ENCODE measurements at places on chromosomes 1 and 21. TPM values are rescaled to one million over a fixed set of nuclear protein-coding genes. Genes with fewer than 3 reads are reported as not detected.

Gene AKNAD1
- not detected for total RNA-seq

- DNase-seq = peak; percentile 97
- H3K4me1 ChIP-seq = peaks cover 30% of the 10 kb centered on the region
- peaks cover 13% of the 10 kb centered on the region for H3K27me3 ChIP-seq
- H3K4me3 ChIP-seq = no peak overlapping the region
- H3K27ac ChIP-seq = no peak overlapping the region
- H3K36me3 ChIP-seq = no peaks in the 10 kb centered on the region
These were observed 26.4 kb downstream of the FOXO6 start for GRCh38 chr1:41387667-41388091.

DNA sequence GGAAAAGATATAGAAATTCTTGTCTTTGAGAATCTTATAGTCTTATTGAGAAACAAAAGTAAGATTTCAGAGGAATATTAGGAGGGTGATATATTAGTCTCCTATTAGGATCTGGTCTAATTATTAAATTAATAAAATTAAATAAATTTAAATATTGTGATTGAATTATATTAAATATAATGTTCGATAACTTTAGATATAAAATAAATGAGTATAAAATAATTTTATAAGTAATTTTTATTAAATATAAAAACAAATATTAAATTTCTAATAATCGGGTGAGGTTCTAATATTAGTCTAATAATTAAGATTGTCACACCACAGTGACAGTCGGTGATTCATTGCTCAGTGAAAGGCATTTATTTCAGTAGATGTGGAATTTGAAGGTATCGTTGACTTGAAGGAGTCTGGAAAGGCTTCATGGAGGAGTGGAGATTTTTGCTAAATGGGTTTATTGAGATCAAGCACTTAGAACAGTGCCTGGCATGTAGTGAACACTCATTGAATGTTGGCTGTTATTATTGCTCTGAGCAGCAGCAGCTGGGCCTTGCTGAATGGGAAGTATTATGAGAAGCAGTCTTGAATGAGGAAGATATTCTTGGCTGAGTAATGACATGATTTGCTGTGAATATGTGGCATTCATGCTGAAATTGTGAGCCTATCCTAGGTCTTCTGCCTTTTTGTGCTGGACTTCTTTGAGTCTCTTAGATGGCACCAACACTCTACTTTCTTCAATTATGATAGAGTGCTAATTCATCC lies 74.6 kb downstream of the USP25 start:
- H3K27me3 ChIP-seq = no peaks in the 10 kb centered on the region
- no peak for DNase-seq
- peaks cover 6% of the 10 kb centered on the region for H3K4me1 ChIP-seq
- no peak overlapping the region for H3K27ac ChIP-seq

- H3K4me1 ChIP-seq = no peaks in the 10 kb centered on the region
- H3K27me3 ChIP-seq = peaks cover 3% of the 10 kb centered on the region
- no peak overlapping the region for H3K4me3 ChIP-seq
- no peaks in the 10 kb centered on the region for H3K36me3 ChIP-seq
- DNase-seq = no peak
These were observed 347.1 kb downstream of the AJAP1 start for GRCh38 chr1:5001466-5001865.

Gene NEK2
- total RNA-seq = 0.61 TPM

Gene DRAXIN
- total RNA-seq = 0.31 TPM

Gene PLD5
- 0.43 TPM for total RNA-seq

Gene TMOD4
- total RNA-seq = not detected

DNA sequence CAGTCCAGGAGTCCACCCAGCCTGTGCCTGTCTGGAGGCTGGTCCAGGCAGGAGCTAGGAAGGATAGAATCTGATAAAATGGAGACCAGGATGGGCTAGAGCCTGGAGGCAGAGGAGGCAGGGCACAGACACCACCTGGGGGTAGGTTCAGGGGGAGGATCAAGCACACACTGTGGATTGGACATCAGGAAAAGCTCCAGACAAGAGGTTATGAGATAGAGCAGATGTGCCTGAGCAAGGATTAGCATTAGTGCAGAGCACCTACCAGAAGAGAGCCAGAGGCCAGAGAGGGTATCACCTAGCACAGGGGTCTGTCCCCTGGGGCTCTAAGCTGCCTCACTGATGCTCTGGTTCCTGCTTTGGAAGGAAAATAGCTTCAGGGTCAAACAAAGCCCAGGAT lies 216.7 kb upstream of the ZC3H12A start:
- DNase-seq = no peak
- no peaks in the 10 kb centered on the region for H3K36me3 ChIP-seq
- H3K27me3 ChIP-seq = peaks cover 2% of the 10 kb centered on the region
- no peaks in the 10 kb centered on the region for H3K4me1 ChIP-seq
- H3K27ac ChIP-seq = no peak overlapping the region
- no peak overlapping the region for H3K4me3 ChIP-seq

DNA sequence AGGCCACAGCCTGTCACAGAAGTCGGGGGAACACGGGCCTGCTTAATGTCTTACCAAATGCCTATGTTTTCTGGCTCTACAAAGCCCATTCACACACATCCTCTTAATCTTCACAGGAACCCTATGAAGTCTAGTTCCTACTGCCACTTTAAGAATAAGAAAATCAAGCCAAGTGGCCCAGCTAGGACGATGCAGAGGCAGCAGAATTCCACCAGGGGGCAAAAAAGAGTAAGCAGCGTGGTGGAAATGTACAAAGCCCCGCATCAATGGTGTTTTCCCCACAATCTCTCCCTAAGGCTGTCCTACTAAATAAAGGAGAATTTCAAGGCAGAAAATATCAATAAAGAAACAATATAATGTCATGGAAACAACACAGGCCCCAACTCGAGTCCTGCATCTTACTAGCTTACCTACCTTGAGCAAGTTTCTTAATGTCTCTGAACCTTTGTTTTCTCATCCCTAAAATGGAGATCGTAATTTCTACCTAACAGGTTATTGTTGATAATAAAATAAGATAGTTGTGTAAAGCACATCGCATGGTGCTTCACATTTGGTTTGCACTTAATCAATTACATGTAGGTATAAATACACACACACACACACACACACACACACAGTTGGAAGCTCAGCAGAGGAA lies 21.4 kb downstream of the SEC16B start:
- no peak overlapping the region for H3K4me3 ChIP-seq
- H3K27me3 ChIP-seq = no peaks in the 10 kb centered on the region
- peak; percentile 86 for DNase-seq
- H3K27ac ChIP-seq = no peak overlapping the region

DNA sequence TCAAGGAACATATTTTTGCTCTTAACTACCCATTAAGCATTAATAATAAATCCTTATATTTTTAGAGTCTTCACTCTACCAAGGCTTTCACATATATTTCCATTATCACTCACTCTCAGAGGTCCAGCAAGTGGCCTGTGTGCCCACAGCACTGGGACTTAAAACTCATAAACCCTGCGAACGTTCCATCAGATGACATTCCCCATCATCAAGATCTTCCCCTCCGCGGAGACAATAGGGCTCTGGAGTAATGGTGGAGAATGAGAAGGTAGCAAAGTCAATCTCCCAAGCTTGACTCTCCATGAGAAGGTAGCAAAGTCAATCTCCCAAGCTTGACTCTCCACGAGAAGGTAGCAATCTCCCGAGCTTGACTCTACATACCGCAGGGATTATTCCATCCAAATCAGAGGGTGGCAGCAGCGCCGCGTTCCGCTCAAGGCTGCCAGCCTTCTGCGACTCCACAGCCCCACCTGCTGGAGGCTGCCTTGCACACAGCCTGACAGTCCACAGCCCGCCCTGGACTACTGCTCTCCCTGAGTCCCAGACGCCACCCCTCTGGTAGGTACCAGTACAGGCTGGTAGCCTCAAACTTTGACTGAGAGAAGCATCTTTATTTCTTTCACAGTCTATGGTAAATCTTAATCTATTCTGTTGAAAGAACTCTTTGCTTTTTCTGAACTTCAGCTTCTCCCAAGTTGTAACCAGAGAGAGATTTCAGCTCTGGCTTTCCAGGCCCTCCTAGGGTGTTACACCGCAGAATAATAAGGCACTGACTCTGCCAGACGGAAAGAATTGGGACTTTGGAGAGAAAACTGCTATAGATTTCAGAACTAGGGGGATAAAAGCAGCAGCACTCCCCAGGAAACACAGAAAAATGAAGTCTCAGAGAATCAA lies 26.4 kb upstream of the CTTNBP2NL start:
- peak; percentile 83 for DNase-seq
- H3K27ac ChIP-seq = no peak overlapping the region
- H3K36me3 ChIP-seq = no peaks in the 10 kb centered on the region
- H3K4me1 ChIP-seq = no peaks in the 10 kb centered on the region
- no peaks in the 10 kb centered on the region for H3K27me3 ChIP-seq

- H3K27me3 ChIP-seq = no peaks in the 10 kb centered on the region
- no peak for DNase-seq
- H3K4me1 ChIP-seq = peaks cover 4% of the 10 kb centered on the region
- H3K36me3 ChIP-seq = no peaks in the 10 kb centered on the region
- no peak overlapping the region for H3K4me3 ChIP-seq
- H3K27ac ChIP-seq = no peak overlapping the region
These were observed 38.0 kb downstream of the NUAK2 start for GRCh38 chr1:205283270-205284147.

GRCh38 chr1:58620926-58621325 lies 43.9 kb upstream of the TACSTD2 start:
- no peak for DNase-seq
- H3K36me3 ChIP-seq = no peaks in the 10 kb centered on the region
- peaks cover 11% of the 10 kb centered on the region for H3K4me1 ChIP-seq
- no peak overlapping the region for H3K4me3 ChIP-seq

DNA sequence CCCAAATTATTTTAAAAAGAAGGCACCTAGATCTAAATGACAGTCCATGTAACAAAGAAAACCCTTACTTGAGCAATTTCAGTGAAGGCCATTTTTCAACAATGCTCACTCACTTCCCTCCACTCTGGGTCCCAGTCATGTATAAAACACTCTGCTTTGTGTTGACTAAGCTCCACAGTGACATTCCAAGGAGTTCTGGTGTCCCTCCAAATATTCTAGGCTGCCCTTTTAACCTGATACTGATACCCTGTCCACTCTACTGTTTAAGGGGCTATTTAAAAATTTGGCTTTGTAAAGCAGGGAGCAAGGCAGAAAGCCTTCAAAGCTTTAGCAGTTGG lies 73.6 kb downstream of the GNG12 start:
- H3K4me3 ChIP-seq = no peak overlapping the region
- H3K27ac ChIP-seq = no peak overlapping the region
- no peaks in the 10 kb centered on the region for H3K4me1 ChIP-seq
- DNase-seq = no peak

DNA sequence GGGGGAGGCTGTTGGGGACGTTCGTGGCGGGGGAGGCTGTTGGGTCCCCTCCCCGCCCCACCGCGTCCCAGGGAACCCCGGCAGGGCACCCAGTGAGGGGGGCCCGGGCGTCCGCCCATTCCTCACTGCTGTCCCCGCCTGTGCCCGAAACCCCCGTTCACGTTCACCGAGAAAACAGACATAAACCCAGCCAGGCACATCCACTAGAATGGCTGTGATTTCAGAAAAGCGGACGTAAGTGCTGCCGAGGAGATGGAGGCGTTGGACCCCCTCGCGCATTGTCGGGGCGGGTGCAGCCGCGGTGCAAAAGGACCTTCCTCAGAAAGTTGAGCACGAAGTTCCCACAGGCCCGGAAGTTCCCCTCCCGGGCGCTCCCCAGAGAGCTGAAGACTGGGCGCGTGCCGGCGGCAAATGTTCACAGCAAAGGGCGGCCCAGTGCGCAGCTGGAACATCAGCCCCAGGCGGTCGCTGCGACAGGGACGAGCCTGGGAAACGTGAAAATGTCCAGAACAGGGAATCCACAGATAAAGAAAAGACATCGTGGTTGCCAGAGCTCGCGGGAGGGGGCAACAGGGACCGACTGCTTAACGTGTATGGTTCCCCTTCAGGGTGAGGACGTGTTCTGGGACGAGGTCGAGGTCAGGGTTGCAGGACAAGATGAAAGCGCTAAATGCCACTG lies 18.5 kb upstream of the SAMD11 start:
- H3K27ac ChIP-seq = no peak overlapping the region
- H3K36me3 ChIP-seq = no peaks in the 10 kb centered on the region
- no peak overlapping the region for H3K4me3 ChIP-seq
- H3K4me1 ChIP-seq = no peaks in the 10 kb centered on the region

Gene LCE1E
- not detected for total RNA-seq

Gene SPRR2F
- not detected for total RNA-seq

Gene FAM78B
- 1.4 TPM for total RNA-seq

Gene SH3BGRL3
- total RNA-seq = 17.2 TPM

Gene OR2T11
- total RNA-seq = not detected

Gene C1orf115
- total RNA-seq = 19.0 TPM

Gene GCSAML
- 0.40 TPM for total RNA-seq

- no peaks in the 10 kb centered on the region for H3K36me3 ChIP-seq
- no peaks in the 10 kb centered on the region for H3K4me1 ChIP-seq
- H3K27me3 ChIP-seq = no peaks in the 10 kb centered on the region
These were observed 378.9 kb downstream of the HHAT start for GRCh38 chr1:210707300-210708240.

- no peaks in the 10 kb centered on the region for H3K4me1 ChIP-seq
- no peak overlapping the region for H3K27ac ChIP-seq
- no peaks in the 10 kb centered on the region for H3K27me3 ChIP-seq
- no peaks in the 10 kb centered on the region for H3K36me3 ChIP-seq
- DNase-seq = no peak
These were observed 606.3 kb downstream of the NUF2 start for GRCh38 chr1:163928069-163928468.

Gene CCDC181
- 4.8 TPM for total RNA-seq

Gene FMO5
- total RNA-seq = 10.4 TPM

Gene TPTE
- total RNA-seq = not detected

DNA sequence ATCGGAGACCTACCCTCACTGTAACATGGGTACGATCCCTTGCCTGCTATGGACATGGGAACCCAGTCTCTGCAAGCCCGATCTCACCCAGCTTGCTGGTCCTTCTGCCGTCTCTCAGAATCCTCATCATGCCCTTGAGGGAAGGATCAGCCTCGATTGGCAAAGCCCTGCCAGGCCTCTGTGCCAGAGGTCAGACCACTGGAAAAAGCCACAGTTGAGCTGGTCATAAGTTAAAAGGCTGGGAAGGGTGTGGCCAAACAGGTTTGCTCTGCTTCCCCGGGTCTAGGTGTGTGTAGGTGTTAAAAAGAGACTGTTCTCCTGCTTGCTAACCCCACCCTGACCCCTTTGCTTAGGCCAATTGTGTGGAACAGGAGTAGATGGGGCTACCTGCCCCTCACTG lies 19.5 kb upstream of the PADI3 start:
- no peak for DNase-seq
- no peak overlapping the region for H3K4me3 ChIP-seq
- no peaks in the 10 kb centered on the region for H3K27me3 ChIP-seq

Gene MYOM3
- 0.11 TPM for total RNA-seq

DNA sequence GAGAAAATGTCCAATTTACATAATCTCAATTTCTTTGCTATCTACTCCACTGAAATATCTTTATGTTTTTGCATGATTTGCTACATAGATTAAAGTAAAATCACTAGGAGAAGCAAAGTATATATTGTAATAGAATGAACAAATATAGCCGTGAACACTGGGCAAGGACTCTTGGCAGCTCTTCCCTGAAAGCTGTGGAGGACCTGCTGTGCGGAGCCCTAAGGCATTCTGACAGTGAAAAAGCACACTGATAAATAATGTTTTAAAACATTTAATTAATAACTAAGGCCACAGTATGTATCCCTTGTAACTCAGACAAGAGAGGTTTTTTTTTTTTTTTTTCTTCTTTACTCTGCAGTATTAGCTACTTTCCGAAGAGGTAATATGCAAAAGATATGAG lies 256.1 kb upstream of the DPYD start:
- DNase-seq = no peak
- no peaks in the 10 kb centered on the region for H3K27me3 ChIP-seq
- H3K4me3 ChIP-seq = no peak overlapping the region
- H3K4me1 ChIP-seq = no peaks in the 10 kb centered on the region

GRCh38 chr1:243562473-243562872 lies 287.6 kb downstream of the AKT3 start:
- no peak for DNase-seq
- no peaks in the 10 kb centered on the region for H3K27me3 ChIP-seq
- peaks cover 13% of the 10 kb centered on the region for H3K36me3 ChIP-seq
- peak overlapping the region; percentile 31 for H3K27ac ChIP-seq
